ENCODE measurements at places on chromosomes 5 and 9. TPM values are rescaled to one million over a fixed set of nuclear protein-coding genes. Genes with fewer than 3 reads are reported as not detected.

The AIF1L gene
- 3.1 TPM for total RNA-seq

The PDE8B gene
- 0.12 TPM for total RNA-seq

The GPRIN1 gene
- 13.1 TPM for total RNA-seq

The SIT1 gene
- not detected for total RNA-seq

The BSPRY gene
- not detected for total RNA-seq

The TUBB4B gene
- 400 TPM for total RNA-seq

All from glomerular endothelial cell (primary cell).